ENCODE measurements at places on chromosomes 2 and 18.

DNA sequence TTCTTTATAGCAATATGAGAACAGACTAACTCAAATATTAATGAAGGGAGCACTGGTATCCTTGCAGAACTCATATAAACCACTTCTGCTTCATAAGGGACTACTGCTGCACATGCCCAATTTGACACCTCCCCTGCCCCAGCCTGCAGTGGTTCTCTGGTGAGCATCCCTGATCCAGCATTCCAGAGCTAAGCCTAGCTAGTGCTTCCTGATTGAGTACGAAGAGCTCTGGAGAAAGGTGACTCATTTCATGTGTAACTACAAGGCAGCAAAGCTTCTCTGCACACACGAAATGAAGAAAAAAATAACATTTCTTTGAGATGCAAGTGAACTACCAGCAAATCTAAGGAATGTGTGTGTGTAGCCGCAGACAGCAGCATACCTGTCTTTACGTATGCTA, 22.8 kb upstream of the ADNP2 start:
- H3K36me3 ChIP-seq, result peaks cover 15% of the 10 kb centered on the region
- peaks cover 9% of the 10 kb centered on the region for H3K27me3 ChIP-seq
- no peak overlapping the region for H3K4me3 ChIP-seq
- H3K4me1 ChIP-seq, result no peaks in the 10 kb centered on the region
- H3K27ac ChIP-seq, result no peak overlapping the region

GRCh38 chr2:167187049-167187727, 298.9 kb downstream of the XIRP2 start:
- no peaks in the 10 kb centered on the region for H3K4me1 ChIP-seq
- no peak for DNase-seq
- H3K27ac ChIP-seq, result no peak overlapping the region
- no peak overlapping the region for H3K4me3 ChIP-seq
- H3K36me3 ChIP-seq, result no peaks in the 10 kb centered on the region

DNA sequence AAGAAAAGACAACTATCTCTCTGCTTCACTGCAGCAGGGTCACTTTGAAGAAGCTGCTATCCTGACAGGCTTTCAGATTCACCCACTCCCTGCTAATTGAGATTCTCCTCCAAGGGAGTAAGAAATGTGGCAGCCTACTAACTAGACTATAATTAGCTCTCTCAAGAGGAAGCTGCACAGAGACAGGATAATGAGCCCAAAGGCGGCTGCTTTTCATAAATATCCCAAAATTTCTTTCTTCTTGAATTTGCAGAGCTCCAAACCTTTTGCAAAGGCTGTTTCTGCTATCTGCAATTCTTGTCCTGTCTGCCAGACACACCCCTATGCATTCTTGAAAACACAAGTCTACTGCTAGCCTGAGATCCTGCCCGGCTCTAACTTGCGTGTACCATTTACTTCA, 54.0 kb upstream of the RNU4ATAC start:
- H3K27me3 ChIP-seq, result no peaks in the 10 kb centered on the region
- H3K36me3 ChIP-seq, result no peaks in the 10 kb centered on the region
- no peak overlapping the region for H3K4me3 ChIP-seq

GRCh38 chr2:209900638-209901037, 101.8 kb upstream of the RPE start:
- no peak for DNase-seq
- H3K27me3 ChIP-seq, result peaks cover 4% of the 10 kb centered on the region
- H3K4me3 ChIP-seq, result no peak overlapping the region
- H3K36me3 ChIP-seq, result no peaks in the 10 kb centered on the region
- H3K27ac ChIP-seq, result no peak overlapping the region
- H3K4me1 ChIP-seq, result no peaks in the 10 kb centered on the region

All from naive B cell (primary cell).